ENCODE measurements at places on chromosomes 6 and 20.

DNA sequence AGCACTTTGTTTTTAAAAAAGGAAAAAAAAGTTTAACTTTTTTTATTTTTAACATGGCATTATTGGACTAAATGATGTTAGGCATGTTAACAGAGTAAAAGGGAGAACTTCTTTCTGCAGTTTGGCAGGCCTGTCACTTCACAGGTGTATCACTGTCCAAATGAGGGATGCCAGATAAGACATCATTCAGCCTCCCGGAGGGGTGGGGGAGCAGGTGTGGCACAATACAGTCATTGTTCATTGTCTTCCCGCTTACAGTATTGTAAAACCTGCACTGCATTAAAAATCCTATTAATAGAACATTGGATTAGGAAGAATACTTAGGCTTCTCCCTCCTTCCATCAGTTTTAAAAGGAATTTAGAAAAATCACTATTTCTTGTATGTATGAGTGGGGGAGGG, 80.7 kb downstream of the CARMIL1 start:
- DNase-seq = no peak
- H3K4me3 ChIP-seq = no peak overlapping the region
- no peak overlapping the region for H3K27ac ChIP-seq
- H3K27me3 ChIP-seq = no peaks in the 10 kb centered on the region
- H3K36me3 ChIP-seq = no peaks in the 10 kb centered on the region

DNA sequence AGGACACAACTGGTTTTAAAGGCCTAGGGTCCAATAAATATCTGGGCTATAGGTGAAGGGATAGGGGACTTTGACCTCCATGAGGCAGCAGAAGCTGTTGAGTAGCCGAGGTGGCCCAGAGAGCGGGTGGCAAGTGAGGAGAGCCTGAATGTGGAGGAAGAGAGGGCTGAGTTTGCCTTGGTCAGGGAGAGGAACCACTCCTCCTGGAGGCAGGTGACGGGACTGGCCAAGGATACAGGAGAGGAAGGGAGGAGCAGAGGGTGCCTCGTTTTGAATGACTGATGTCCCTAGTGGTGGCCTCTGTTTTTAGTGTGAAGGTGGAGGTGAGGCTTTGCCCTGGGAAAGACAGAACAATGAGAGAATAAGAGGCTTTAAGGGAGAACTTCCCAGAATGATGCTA, 19.1 kb upstream of the AAR2 start:
- DNase-seq = no peak
- no peaks in the 10 kb centered on the region for H3K36me3 ChIP-seq
- no peaks in the 10 kb centered on the region for H3K27me3 ChIP-seq
- no peak overlapping the region for H3K4me3 ChIP-seq
- H3K4me1 ChIP-seq = no peaks in the 10 kb centered on the region

DNA sequence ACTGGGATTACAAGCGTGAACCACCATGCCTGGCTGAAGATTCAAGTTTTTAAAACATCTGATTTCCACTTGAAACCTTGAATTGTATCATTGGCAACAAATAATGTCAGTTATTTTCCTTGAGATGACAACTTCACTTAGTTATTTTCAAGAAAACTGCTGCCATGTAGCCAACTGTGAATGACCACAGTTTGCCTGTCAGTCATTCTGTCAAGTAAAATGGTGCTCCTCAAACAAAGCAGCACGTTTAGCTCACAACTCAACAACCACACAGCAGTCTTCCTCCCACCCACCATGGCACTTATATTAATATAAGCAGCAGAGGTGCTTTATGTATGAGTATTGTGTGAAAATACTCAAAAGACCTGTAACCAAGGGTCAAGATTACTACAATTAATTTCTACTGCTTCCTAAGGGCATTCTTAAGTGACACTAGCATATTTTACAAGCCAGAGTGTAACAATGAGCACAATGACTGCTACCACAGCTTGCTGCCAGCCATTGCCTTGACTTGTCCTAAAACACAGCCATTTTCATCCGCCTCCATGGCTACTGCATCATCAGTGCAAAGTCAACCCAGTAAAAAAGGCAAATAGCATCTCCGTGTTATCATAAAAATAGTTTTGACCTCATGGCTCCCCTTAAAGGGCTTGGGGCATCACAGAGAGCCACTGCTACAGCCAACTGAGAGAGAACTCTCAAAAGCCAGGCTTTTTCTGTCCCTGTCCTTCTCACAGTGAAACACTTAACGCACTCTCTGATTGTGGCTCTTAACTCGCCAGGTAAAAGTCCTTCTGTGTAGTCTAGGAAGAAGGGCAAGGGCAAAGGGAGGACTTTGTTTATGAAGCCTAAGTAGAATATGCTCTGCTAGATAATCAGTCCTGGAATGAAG, 96.4 kb upstream of the TAB2 start:
- no peak overlapping the region for H3K4me3 ChIP-seq
- no peaks in the 10 kb centered on the region for H3K36me3 ChIP-seq
- H3K4me1 ChIP-seq = peaks cover 2% of the 10 kb centered on the region
- no peak overlapping the region for H3K27ac ChIP-seq

DNA sequence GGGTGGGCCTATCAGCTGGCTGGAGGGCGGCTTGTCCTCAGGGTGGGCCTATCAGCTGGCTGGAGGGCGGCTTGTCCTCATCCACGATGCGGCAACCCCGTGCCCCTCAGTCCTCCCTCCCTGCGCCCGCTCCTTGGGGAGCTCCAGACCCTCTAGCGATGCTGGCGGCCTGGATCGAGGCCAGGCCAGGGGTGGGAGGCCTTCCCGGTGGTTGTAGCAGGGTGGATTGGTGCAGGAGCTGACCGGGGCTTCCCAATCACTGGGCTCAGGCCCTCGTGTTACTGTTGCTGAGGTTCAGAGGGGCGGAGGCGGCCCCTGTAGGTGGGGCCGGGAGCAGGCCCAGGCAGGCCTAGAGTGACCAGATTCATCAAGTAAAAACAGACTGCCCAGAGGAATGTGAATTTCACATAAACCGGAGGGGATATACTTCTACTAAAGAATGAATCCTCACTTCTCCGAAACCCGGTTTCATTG, 8.8 kb downstream of the SLC17A9 start:
- H3K4me3 ChIP-seq = no peak overlapping the region
- no peak for DNase-seq
- H3K36me3 ChIP-seq = no peaks in the 10 kb centered on the region
- no peaks in the 10 kb centered on the region for H3K4me1 ChIP-seq
- H3K27ac ChIP-seq = no peak overlapping the region

Measured in trophoblast cell (in vitro differentiated cells and primary cell).